ENCODE measurements at places on chromosomes 3 and 15.
A peak's percentile ranks its signal among the peaks of the same experiment; 100 is the strongest.

- DNase-seq, result no peak
Measured at GRCh38 chr15:29102911-29103823, 166.5 kb downstream of the NSMCE3 start.

DNA sequence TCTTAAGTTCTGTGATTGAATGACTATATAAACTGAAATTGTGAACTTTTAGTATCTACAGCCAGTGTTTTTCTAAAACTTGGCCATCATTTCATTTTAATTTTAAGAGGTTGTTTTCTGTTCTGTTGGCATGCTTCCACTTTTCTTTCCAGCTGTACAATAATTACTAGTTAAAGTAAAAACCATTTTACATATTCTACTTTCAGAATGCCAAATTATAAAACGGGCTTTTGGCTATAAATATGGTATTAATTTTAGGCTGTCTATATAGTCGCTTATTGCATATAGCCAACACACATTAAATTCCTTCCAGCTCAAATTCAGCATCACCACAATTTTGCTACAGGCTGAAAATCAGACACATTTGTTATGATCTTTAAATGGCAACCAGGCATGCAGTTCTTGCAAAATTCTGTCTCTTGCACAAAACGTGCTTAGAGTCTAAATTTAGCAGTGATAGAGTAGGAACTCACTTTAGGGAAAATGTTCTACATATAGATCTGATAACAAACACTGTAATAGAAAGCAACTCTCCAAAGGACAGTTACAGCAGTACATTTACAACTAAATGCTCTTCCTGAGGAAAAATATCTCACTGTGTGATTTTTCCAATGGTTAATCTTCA, 81.1 kb downstream of the BTD start:
- peak; percentile 56 for DNase-seq

DNA sequence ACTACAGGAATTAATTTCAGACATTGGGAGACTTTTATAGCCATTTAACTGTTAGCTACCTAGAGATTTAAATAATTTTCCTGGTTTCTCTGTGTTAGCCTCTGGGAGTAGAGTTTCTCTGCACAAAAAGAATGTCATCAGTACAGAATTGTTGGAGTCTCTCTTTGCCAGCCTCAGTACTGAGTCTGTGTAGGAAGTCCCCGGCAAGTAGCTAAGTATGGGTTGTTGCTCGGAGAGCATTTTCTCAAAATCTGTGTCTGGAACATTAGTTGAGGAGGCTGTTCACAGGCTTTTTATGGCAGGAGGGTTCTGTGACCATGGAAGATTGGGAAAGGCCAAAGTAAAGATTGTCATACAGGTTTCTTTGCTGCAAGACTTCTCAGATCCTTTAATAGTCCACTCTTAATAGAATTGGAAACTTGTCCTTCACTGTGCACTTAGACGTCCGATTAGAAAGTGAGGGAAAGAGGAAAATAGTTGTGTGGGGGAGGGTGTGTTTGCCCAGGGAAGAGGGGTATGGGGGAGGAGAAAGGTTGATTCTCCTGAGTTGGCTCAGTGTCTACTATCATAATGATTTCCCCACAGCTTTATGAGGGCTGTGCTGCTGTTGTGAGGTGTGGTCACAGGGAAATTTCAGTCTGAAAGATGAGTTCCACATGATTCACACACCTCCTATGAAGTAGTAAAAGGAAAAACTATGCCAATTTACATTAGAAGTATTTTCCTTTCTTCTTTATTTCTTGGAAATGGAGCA, 207.1 kb downstream of the PTPRG start:
- no peak for DNase-seq

DNA sequence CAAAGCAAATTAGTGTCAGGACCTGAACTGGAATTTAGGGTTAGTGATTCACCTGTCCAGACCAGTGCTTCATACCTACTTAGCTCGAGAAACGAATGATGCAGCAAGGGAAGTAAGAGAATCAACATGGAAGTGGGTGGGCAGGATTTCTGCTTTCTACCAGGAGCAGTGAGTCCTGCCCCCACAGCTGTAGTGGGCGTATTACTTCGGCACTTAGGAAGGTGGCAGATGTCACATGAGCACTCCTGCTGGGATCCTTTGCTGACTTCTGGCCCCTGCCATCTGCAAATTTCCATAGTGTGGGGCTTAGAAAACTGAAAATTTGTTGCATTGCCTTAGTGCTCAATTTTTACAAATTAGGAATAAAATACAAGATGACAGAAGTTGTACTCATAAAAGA, 31.2 kb downstream of the RYR3 start:
- no peak for DNase-seq

DNA sequence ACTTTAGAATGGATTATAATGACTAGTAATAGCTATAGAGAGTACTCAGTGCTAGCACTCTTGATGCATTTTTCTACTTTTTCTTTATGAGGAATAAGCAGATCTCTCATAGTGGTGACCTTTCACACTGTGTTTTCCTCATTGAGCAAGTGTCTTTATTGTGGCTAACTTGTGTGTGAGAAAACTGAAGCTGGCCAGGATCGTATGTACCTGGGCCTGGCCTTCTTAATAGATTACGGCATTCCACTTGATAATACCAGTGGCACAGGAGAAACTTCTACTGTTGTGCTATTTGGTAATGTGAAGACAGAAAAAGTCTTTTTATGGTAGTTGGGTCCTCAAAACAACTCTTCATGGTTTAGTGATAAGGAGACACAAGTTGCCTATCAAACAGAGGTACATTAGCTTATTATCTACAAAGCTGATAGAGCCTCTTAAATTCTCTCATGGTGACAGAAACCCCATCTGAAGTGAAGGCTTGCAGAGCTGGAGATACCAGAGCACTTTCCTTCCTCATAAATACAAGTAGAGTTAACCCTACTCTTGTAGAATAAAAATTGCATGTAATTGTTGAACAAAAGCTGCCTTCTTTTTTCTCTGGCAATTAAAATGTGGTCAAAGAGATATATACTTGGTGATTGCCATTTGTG, 64.6 kb downstream of the LYSMD4 start:
- no peak for DNase-seq

DNA sequence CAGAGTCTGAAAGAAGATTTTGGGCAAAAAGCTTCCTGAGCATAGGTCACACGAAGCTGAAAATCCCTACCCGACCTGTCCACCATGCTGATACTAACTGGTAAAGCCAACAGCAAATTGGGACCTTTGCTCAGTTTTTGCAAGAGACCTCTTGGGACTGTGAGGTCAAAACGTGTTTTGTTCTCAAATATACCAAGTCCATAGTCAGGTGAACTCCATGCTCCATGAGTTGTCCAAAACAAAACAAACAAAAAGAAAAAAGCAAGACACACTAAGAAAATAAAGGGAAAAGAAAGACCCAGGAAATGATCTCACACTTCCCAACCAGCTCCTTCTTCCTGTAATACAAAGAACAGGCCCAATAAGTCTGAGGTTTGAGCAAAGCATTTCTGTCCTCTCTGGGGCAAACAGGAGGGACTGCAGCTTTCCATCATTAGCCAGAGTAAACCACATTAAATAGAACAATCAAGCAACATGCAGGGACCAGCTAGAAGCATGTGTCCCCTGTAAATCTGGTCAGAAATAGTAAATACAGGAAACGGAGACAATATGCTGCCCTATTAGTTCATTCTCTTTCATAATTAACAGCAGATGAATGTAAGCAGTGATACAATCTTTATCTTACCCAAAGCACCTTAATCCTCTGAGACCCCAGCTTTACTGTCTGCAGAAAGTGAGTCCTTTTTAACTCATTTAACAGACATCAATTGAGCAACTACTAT, 125.0 kb upstream of the LIPC start:
- DNase-seq, result no peak

GRCh38 chr3:24259901-24260512, 234.6 kb downstream of the THRB start:
- no peak for DNase-seq

- no peak for DNase-seq
Measured at GRCh38 chr15:22904736-22905135, 66.3 kb downstream of the NIPA2 start.

GRCh38 chr3:99846477-99847160, 29.0 kb downstream of the CMSS1 start:
- DNase-seq, result peak; percentile 41

DNA sequence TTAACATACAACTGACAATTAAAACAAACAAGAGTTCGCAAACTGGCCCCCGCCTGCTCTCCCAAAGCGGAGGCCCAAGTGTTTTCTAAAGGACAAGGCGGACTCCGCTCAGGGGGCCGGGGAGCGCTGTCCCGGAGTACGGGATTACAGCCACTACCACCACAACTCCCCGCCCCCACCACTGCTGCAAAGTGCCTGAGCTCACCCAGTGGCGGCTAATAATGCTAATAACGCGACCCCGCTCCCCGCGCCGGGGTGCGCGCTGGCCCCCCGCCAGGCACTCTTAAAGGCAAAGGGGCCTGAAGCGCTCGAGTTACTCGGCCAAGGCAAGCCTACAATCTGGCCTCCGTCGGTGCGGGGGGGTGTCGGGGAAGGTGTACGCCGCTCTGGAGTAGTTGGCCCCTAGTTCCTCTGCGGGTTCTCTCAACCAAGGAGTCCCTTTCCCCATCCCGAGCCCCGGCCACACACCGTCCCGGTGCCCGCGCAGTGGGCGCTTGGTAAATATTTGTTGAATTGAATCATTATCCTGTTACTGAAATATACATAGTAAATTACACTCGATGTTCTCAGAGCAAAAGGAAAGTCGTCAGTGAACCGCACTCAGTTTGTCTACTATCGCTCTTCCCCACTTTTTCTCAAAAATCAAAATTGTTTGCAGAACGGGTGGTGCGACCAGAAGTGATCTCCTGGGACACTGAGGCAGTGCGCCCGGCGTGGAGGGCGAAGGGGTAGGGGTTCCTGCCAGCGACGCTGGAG, 827 bp downstream of the WNT5A start:
- no peak for DNase-seq

DNA sequence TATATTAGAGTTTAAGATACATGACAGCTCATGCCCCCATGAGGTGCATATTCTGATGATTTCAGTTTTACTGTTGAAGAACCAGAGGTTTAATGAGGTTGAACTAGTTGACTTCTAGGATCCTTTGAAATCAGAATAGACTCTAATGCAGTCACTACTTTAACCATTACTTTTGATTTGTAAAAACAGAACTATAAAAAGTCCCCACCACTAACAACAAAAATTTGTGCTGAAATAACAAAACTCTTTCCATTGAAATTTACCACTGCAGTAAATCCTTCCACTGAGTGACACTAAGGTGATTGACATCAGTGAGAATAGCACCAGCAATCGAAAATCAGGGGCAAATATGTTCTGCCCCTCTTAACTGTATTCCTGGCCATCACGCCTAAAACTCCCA, 214.1 kb downstream of the SHQ1 start:
- DNase-seq, result no peak

- peak; percentile 10 for DNase-seq
Measured at GRCh38 chr15:99536422-99537040, 29.3 kb upstream of the MEF2A start.

- DNase-seq, result no peak
Measured at GRCh38 chr3:161991901-161992540, 495.4 kb downstream of the OTOL1 start.

- no peak for DNase-seq
Measured at GRCh38 chr3:78268716-78269668, 1229.1 kb downstream of the ROBO2 start.

GRCh38 chr3:98914210-98915080, 12.9 kb upstream of the DCBLD2 start:
- DNase-seq, result no peak

DNA sequence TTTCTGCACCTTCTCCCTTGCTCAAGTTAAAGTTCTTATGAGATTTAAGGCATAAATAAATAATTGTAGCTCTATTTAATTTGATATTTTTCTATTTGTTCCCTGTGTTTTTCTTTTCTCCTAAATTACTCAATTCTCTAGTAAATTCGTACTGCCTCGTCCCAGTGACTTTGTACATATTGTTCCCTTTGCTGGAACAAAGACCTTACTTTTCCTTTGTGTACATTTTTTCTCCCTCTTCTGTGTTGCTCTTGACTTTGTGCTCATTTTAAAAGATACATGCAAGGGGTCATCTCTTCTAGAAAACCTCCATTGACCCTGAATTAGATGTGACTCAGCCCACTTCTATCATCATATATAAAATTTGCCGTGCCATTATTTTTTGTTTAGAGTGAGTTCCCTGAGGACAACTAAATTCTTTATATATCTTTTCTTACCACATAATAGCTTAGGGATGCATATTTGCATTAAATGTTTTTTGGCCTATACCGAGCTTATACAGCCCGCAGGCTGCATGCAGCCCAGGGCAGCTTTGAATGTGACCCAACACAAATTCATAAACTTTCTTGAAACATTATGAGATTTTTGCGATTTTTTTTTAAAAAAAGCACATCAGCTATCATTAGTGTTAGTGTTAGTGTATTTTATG, 29.6 kb downstream of the PPP4R2 start:
- DNase-seq, result no peak

GRCh38 chr3:143552851-143553250, 295.4 kb downstream of the SLC9A9 start:
- DNase-seq, result no peak

DNA sequence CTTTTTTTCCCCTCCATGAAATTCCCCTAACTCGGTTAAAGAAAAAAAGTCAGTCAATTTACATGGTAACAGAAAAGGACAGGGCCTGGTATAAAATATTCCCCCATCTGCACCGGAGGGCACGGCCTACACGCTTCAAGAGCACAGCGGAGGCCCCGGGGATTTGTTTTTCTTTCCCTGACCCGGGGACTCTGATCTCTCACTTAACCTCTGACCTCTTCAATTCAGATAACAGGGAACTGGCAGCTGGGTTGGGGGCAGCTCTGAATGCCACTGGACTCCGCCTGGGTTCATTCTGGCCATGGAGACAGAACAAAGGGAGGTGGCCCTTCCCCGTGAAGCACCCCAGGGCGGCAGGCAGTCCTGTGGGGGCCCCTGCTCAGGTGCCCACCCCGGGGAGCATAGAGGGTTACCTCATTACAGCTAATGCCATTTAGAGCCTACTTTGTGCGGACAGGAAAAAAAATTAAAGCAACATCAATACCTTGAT, 257.5 kb downstream of the SHQ1 start:
- no peak for DNase-seq

DNA sequence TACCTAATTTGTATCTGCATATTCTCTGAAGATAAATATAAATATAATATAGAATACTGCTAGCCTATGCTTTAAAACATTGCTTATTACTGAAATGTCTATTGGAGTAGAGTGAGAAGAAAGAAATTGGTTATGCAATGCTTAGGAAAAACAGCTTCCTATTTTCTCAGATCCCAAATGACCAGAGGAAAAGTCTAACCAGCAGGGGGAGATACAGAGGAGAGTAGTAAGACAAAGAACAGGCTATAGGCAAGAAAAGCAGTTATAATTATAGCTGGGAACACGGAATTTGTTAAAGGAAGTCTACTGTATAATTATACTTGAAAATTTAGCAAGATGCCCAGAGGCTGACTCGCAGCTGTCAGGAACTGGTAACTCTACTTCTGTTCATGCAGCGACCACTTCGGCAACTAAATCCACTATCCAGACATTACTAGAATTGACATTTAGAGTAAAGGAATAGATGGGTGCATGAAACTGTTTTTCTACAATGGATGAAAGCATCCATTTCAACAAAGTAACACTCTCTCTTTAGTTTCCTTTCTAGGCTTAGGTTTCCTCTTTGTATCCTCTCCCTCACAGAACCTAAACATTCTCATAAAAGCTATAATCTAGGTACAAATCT, 97.2 kb downstream of the TBC1D5 start:
- peak; percentile 81 for DNase-seq
